ENCODE measurements at places on chromosomes 6 and 20. TPM values are rescaled to one million over a fixed set of nuclear protein-coding genes. Genes with fewer than 3 reads are reported as not detected.

GRCh38 chr20:44187772-44188709 is 1.1 kb upstream of the JPH2 start:
- H3K27me3 ChIP-seq: no peaks in the 10 kb centered on the region
- H3K4me1 ChIP-seq: peaks cover 25% of the 10 kb centered on the region
- DNase-seq: no peak

GRCh38 chr20:6811262-6812035 is 44.0 kb downstream of the BMP2 start:
- no peaks in the 10 kb centered on the region for H3K27me3 ChIP-seq
- no peak for DNase-seq
- no peaks in the 10 kb centered on the region for H3K4me1 ChIP-seq
- no peak overlapping the region for H3K4me3 ChIP-seq
- no peaks in the 10 kb centered on the region for H3K36me3 ChIP-seq

GRCh38 chr6:80446454-80447045 is 340.1 kb downstream of the BCKDHB start:
- H3K4me1 ChIP-seq: no peaks in the 10 kb centered on the region
- no peaks in the 10 kb centered on the region for H3K27me3 ChIP-seq
- H3K4me3 ChIP-seq: no peak overlapping the region
- DNase-seq: no peak
- no peak overlapping the region for H3K27ac ChIP-seq
- H3K36me3 ChIP-seq: no peaks in the 10 kb centered on the region

FRK gene
- total RNA-seq: 3.9 TPM

DNA sequence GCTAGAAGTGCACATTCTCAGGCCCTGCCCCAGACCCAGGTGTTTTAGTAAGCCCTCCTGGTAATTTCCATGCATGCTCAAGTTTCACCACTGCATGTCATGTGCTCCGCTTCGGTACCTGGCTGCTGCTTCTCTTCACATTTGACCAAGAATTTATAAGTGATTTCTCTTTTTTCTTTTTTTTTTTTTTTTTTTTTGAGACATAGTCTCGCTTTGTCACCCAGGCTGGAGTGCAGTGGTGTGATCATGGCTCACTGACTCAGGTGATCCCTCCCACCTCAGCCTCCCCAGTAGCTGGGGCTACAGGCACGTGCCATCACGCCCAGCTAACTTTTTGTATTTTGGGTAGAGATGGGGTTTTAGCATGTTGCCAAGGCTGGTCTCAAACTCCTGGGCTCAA is 16.0 kb downstream of the TM9SF4 start:
- DNase-seq: no peak
- H3K4me1 ChIP-seq: peaks cover 2% of the 10 kb centered on the region

GRCh38 chr6:33213166-33213988 is 5.1 kb downstream of the RING1 start:
- H3K27me3 ChIP-seq: no peaks in the 10 kb centered on the region
- DNase-seq: no peak
- H3K36me3 ChIP-seq: no peaks in the 10 kb centered on the region
- peak overlapping the region; percentile 59 for H3K27ac ChIP-seq
